SW 1271 (cell line): ENCODE measurements at places on chromosomes 3 and 15.

GRCh38 chr15:30072630-30073029 lies 10.1 kb upstream of the GOLGA8J start:
- no peak for DNase-seq

DNA sequence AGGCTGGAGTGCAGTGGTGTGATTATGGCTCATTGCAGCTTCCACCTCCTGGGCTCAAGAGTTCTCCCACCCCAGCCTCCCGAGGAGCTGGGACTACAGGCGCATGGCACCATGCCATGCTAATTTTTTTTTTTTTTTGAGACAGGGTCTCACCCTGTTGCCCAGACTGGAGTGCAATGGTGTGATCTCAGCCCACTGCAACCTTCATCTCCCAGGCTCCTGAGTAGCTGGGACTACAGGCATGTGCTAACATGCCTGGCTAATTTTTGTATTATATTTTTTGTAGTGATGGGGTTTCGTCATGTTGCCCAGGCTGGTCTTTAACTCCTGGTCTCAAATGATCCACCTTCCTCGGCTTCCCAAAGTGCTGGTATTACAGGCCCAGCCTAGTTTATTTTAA lies 4.0 kb downstream of the TEX9 start:
- no peak for DNase-seq

DNA sequence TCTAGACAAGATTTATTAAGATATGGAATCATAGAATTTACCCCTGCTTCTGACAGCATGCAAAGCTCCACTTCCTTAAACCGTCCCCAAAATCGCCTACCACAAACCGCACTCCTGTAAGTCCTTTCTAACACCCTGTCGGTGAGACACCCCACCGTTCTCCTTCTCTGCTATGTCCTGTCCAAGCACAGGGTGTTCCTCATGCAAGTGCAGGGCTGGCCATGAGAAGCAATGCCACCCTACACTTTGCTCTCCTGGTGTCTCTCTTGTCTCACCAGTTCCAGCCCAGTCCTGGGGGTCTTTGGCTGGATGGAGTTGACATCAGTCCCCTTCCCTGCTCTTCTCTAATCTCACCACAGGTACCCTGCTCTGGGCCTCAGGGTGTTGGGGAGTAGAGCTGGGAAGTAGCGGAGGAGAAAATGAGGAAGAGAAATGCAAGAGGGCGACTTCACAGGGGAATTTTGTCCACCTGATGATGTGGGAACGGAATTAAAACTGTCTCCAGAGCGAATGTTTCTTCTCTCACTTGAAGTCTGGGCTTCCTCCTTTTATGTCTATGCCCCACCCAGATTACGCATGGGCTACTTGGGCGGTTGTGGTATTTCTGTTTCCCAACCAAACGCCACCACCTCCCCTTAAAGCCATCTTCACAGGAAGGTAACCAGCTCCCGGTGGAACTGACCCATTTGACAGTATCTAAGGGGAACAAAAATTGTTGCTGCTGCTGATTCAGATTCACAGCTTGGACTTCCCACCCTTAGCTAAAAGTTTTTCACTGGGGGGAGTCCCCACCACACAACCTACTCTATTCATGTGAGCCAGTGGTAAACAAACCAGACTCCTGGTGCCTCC lies 49.9 kb downstream of the CASR start:
- no peak for DNase-seq

GRCh38 chr15:63876085-63876662 lies 42.4 kb upstream of the HERC1 start:
- no peak for DNase-seq

GRCh38 chr3:108180194-108180593 lies 42.0 kb downstream of the IFT57 start:
- no peak for DNase-seq

DNA sequence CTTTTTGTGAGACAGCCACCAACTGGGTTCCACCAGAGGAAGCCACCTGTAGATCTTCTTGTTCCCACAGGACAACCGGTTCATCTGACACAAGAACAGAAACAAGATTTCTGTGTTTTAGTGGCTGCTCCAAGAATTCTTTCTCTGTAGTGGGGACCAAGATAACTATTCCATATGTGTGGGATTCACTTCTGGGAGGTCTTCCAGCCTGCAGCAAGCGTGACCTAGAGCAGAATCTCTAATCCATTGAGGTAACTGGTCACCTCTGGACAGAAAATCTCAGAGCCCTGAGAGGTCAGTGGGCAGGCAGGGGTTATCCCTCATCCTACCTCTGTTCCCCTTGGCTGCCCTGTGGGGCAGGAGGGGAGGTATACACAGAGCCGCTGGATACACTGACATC lies 311.3 kb downstream of the NTRK3 start:
- DNase-seq, result no peak

GRCh38 chr15:101449471-101450402 lies 39.8 kb downstream of the PCSK6 start:
- no peak for DNase-seq

GRCh38 chr3:186255703-186256331 lies 106.2 kb downstream of the DGKG start:
- DNase-seq, result no peak

DNA sequence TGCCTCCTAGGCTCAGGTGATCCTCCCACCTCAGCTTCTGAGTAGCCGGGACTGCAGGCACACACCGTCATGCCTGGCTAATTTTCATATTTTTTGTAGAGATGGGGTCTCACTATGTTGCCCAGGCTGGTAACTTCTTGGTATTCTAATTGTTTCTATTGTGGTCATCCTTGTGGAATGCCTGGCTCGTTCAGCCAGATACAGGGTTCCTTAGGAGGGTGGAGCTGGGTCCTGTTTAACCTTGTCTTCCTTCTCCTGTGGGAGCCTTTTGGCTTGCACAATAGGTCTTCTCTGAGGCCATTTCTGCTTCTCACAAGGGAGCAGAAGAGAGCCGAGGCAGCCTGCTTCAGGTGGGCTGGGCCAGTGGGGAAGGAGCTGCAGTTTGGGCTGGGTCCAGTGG lies 15.7 kb downstream of the PLEKHO2 start:
- no peak for DNase-seq

DNA sequence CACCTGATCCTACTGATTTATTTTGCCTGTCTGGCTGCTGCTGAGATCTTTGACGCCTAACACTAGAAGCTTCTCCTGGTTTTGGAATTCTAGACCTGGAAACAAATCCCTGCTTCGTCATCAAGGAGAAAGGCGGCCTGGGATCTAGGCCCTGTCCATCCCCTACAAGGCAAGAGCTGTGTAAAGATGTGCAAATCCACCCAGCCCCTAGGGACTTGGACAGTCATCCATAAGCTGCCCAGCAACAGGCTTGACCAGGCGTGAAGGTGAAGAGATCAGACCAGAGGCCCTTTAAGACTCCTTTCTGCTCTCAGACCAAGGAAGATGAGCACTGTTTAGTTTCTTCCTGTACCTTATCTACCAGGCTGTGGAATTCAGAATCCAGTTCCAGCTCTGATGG lies 32.2 kb downstream of the SLC41A3 start:
- DNase-seq, result no peak

DNA sequence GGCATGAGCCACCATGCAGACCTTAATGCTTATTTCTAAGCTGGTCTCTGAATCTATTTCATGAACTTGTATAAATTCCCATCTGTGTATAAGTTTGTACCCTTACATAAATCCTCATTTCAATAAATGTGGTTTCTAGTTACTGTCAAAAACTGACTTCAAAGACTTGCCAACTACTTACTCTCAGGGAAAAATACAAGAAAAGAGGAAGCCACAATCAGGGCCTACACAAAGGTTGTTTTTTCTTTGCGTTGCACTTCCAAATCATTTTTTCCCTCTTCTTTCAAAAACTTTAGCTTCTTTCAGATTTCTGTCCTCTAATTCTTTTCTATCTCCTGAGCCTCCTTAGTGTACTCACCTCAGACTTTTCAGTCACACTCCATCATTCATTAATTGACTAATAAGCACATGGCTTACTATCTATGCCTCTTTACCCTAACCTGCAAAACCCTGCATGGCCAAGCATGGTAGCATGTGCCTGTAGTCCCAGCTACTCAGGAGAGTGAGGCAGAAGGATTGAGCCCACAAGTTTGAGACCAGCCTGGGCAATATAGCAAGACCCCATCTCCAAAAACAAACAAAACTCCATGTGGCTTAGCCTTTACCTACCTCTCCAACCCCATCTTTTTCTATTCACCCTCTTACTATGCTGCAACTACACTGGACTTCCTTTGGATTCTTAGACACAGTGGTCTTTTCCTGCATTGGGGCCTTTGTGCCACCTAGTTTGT lies 37.7 kb downstream of the BUB1B start:
- DNase-seq, result no peak

DNA sequence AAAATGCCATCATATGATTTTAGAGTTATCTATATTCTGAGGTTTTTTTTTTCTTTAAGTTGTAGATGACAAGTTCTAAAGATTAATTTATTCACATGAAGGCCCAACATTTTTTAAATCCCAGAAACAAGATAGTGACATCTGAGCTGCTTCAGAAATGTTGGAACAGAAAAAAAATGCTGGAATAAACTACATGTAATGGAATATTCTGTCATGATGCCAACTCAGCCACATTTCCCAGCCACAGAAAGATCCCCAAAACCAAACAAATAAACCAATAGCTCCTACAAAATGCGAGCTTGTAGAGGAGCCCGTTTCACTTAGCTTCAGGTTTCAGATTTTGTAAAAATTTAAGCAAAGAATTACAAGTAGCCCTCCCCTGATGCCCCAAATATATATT lies 111.0 kb upstream of the MYO5C start:
- DNase-seq, result no peak

DNA sequence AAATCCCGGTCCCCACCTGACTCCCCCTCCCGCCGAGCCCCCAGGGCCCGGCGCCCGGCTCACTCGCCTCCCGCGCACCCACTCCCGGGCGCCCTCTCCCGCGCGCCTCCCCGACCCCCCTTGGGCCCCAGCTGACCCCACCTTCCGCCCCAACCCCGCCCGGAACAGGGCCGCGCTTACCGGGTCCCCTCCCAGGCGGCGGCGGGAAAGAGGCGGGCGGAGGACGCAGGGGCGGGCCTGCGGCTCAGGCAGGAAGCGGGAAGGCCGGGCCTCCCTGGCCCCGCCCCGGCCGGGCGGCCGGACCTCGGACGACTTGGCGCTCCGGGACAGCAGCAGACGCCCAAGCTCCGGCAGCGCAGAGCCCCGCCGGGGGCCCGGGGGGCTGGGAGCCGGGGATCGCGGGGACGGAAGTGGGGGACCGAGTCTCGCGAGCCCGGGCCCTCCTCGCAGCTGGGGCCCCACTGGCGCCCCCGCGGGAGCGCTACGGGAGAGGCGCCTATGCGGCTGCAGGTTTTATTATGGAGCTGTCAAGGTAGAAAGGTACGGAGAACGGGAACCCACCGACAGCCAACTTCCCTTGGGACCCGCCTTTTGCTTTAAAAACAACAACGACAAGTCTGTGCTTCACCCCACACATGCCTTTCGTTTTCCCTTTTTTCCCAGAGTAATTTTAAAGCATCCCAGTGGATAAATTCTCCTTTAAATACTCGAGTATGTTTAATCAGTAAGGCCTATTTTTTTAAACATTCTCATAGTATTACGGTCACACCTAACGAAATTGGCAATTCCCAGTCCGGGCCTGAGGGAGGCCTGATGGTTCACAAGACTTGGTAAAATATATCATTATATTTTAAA lies at the start of gene SLC41A3:
Gene SLC41A3, minus strand, starts transcription at position 212 of the 855 bp plus-strand sequence. CDS start 15,905 bp downstream, outside the sequence.
- DNase-seq, result peak; percentile 73

GRCh38 chr15:27844018-27844666 lies 255.0 kb downstream of the OCA2 start:
- peak; percentile 69 for DNase-seq

DNA sequence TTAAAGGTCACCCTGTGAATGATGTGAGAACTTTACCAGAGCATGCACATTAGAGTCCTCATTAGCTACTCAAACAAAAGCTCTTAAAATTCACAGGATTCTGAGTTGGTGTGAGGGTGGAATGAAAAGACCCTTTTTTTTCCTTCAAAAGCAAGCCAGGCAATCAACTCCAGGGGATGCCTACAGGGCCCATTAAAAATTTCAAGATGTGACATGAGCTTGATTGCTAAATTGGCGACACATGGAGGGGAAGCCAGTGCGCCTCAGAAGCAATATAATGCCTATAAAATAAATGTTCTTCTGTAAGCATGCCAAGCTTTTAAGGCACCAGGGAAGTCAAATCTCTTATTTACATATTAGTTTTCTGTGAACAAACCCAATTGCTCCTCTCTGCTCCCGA lies 328.8 kb upstream of the SUCLG2 start:
- DNase-seq, result no peak

DNA sequence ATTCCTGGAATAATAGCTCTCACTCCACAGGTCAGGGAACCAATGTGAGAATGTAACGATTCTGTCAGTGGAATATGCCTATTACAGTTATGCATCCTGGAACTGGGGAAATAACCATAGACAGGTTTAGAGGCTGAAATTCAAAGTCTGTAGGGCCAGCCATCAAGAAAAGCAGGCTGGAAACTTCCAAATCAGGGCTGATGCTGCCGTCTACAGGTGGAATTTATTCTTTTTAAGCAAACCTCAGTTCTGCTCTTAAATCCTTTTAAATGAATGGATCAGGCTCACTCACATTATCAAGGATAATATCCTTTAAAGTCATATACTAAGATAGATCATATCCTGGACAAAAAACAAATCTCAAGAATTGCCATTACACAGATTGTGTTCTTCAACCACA lies 699.8 kb downstream of the NR2F2 start:
- no peak for DNase-seq

DNA sequence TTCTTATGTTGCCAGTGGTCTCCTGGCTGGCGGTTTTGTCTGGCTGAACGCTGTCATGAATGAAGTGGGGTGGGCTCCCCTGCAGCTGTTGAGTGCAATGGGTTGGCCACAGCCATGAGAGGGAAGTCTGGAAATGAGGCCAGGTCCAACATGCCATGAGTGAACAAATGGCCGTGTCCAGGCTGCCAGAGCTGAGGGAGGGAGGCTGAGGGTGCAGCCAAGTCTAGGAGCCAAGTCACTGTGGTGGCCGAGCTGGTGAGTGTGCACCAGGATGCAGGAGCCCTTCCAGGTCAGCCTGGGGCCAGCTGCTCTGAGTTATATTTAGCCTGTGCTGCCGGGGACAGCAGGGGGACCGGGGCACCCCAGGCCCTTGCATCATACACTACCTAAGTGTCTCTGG lies 24.7 kb upstream of the PRR23E start:
- DNase-seq, result no peak
